NCI-H1417 treated with DMSO at 0.1 percent for 48 hours (cell line): ENCODE measurements at places on chromosomes 4 and X.

DNA sequence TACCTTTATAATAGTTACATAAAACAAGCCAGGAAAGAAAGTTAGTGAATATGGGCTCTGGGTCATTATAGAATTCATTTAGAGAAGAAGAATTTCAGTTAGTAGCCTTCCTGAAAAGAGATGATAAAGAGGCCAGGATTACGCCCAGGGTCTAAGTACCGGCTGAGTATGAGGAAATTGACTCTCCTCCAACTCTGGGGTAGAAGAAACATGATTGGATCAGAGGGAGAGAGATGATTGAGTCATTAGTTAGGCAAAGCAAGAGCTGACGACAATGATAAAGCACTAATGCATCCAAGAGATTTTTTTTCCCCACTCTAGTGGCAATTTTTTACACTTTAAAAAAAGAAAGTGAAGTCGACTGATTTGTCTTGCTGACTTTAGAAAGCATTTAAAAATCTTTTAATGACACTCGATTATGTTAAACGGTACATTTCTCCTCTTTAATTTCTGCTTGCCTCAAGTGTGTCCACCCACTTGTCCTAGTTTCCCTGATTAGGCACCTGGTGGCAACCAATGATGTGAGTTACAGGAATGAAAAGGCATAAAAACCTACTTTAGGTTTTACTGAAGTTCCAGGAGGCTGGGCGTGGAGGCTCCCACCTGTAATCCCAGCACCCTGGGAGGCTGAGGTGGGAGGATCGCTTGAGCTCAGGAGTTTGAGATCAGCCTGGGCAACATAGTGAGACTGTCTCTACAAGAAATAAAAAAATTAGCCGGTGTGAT is 37.3 kb upstream of the IGFBP7 start:
- no peak for DNase-seq

GRCh38 chrX:13215729-13216128 is 104.1 kb downstream of the ATXN3L start:
- DNase-seq, result no peak

DNA sequence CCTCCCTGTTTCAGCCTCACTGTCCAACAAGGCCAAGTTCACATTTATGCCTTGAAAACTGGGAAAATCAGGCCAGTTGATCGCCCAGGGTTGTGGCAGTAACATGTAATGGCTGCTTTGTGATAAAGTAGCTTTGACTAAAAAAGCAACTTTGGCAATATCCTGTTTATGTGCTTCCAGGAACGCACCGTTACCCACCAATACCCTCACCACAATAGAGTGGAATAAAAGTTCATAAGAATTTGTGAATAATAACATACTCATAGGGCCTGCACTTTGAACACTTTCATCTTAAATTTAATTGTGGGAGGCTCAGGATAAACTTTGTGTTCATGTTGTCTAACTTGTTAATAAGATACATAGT is 80.7 kb upstream of the MAML3 start:
- DNase-seq, result no peak

DNA sequence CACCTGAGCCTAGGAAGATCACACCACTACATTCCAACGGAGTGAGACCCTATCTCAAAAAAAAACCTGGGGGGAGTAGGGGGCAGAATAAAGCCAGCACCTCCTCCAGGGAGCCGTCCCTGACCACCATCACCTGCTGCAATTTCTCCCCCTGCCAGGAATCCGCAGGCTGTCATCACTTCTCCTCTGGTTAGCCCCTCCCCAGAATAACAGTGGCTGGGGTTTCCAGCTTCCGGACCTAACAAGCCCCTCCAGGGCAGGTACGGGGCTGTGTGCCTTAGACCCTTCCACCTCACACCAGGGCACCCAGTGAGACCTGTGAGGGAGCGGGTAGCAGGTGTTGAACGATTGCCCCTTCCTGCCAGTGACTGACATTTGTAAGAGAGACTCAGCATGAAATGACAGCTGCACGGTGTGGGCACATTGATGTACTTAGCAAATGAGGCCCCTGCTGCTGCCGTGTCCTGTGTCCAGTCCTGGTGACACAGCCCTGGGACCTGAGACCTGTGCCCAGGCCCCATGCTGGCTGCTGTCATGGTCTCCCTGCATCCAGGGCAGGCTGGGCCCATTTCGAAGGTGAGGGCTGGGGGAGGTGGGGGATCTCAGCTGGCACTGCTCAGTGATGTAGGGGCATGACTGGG is 6.7 kb upstream of the WFS1 start:
- no peak for DNase-seq

DNA sequence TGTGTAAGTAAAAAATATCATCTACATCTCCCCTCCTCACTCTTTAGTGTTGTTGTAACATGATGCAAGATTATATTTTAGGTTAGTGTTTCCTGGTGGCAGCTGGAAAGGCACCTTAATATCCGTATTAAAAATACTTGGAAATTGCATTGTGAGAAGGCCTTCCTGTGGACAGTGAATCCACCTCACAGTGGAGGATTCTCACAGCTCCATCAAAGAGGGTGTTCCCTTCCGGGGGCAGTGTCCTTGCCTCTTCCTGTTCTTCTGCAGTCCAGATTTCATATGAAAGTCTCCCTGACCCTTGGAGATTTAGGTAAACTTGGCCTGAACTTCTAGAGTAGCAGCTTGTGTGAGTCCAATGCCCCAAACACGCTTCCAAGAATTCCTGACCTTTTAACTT is 29.9 kb upstream of the GAB1 start:
- DNase-seq, result no peak

DNA sequence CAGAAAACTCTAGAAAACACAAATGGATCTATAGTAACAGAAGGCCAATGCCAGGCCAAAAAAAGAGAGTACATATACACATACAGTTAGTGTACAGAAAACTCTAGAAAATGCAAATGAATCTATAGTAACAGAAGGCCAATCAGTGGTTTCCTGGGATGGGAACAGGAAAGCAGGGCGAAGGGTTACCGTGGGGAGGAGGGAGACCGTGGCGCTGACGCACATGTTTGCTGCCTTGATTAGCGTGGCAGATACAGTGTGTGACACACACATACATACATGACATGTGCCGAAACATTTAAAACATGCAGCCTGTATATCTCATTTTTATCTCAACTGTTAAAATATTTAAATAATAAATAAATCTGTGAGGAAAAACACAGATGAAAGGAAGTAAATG is 14.7 kb downstream of the GAK start:
- no peak for DNase-seq

DNA sequence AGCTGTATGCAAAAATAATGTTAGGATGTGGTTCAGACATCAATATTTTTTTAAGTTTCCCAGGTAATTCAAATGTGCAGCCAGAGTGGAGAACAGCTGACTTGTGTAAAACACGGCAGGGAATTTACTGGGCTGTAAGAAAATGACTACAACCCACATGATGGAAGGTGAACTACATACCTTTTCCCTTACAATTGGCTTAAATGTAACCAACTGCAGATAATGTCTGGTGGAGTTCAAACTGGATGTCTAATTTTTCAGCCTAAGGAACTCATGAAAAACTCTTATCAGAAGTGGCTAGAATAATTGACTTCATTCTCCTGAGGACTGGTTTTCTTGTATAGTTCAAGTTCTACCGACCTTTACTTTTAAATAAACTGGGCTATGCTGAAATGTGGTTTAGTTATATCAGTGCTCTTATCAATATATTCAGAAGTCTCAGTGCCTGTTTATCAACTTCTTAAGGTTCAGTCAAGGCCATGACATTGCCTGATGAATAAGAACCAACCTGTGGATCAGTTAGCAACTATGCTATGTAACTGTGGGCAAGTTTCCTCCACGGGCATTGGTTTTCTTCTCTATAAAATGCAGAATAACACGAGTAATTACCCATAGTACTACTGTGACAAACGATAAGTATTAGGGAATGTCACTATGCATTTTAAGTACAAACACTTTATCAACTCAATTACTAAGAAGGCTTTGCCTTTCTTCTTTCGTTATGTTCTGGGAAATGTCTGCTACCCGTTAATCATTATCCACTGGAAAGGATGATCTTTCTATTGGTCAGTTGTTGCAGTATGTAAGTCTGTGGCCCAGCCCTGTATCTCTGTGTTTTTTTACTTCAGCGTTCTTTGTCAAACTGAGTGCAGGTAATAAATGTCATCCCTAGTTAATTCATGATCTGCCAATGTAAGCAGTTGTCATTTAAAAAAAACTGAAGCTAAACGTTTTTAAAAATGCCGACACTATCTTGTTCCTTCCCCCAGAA is 181.6 kb downstream of the PCDH7 start:
- DNase-seq, result no peak

GRCh38 chr4:189096108-189096507 is 844.6 kb upstream of the FRG1 start:
- DNase-seq, result no peak

DNA sequence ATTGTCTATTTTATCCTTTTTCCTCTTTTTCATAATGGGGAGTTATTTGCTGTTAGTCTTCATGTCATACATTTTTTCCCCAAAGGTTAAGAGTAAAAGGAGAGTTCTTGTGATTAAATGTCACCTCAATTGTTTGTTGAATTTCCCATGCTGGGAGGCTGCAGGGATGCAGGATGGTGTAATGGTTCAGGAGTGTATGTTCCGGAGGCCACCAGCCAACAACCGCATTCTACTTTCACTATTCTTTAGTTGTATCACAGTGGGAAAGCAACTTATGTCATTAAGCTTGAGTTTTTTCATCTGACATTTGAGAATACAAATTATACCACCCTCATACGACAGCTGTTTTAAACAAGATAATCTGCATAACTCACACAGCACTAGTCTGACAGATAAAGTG is 15.4 kb downstream of the AFP start:
- DNase-seq, result peak; percentile 60

DNA sequence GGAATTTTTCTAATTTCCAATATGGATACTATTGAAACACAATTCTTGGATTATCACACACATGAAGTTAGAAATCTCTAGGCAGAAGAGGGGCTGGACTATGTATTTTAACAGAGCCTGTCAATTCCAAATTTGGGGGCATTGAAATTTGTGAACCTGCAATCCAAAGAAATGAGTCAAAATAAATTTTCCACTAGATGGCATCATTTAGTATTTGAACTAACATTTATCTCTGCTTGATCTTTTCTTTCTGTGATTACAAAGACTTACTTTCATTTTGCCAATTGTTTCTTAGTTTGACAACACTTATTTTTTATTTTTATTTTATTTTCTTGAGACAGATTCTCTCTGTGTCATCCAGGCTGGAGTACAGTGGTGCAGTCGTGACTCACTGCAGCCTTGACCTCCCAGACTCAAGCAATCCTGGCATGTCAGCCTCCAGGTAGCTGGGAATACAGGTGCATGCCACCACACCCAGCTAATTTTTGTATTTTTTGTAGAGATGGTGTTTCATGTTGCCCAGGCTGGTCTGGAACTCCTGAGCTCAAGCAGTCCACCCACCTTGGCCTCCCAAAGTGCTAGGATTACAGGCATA is 2.7 kb upstream of the PYURF start:
- DNase-seq, result no peak

DNA sequence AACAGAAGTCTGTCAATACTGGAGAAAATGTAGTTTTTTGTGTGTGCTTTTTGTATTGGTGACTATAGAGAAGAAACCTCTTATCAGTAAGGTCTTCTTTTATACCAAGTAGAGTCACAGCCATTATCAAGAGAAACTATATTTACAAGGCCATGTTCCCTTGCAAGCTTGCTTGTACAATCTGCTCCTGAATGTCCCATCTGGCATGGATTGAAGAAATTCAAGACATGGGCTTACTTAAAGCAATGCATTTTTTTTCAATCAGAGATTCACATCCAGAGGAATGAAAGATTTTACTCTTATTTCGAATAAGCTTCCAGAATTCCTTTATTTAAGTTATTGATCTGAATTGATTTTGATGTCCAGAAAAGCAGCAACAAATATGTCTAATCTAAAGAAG is 537.3 kb upstream of the RPS6KA3 start:
- no peak for DNase-seq

GRCh38 chr4:184416913-184417734 is 57.2 kb downstream of the IRF2 start:
- no peak for DNase-seq

- DNase-seq, result peak; percentile 30
These were observed 200.4 kb downstream of the PTTG2 start for GRCh38 chr4:38160487-38161207.

- no peak for DNase-seq
These were observed 62.7 kb downstream of the SHROOM2 start for GRCh38 chrX:9848718-9849479.

DNA sequence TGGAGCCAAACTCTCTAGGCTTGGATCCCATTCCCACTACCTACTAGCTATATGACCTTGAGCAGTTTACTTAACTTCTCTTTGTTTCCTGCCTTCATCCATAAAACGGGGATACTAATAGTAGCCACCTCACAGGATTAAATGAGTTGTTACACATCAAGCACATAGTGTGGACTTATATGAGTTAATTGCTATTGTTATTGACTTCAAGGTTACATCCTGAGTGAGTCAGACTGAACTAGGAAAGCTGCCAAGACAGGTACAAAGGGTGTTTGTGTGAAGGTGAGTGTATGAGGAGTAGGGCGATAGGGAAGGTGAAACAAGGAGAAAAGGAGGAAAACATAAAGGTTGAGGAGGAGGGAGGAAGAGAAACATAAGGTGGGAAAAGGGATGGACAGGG is 32.2 kb downstream of the TFDP3 start:
- DNase-seq, result no peak

DNA sequence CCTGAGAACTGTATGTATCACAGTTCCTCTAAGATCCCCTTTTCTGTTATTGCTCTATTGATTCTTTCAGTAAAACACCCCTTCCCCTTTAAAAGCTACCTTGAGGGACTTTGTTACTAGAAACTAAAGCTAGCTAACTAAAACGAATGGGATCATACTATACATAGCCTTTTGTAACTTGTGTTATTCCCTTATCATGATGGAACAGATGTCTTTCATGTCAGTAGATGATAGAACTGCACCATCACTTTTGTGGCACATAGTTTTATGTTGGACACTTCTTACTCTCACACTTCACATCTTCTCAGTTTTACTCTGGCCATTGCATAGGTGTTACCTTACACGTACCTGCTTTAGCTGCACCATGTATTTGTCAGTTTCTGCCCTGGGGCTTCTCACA is 46.6 kb upstream of the PGRMC2 start:
- DNase-seq, result no peak

GRCh38 chrX:14013054-14013453 is 16.6 kb downstream of the GEMIN8 start:
- DNase-seq, result no peak

- no peak for DNase-seq
These were observed 16.8 kb downstream of the CNOT6L start for GRCh38 chr4:77802402-77802801.

- DNase-seq, result no peak
These were observed 50.1 kb downstream of the GAB1 start for GRCh38 chr4:143386812-143387211.

DNA sequence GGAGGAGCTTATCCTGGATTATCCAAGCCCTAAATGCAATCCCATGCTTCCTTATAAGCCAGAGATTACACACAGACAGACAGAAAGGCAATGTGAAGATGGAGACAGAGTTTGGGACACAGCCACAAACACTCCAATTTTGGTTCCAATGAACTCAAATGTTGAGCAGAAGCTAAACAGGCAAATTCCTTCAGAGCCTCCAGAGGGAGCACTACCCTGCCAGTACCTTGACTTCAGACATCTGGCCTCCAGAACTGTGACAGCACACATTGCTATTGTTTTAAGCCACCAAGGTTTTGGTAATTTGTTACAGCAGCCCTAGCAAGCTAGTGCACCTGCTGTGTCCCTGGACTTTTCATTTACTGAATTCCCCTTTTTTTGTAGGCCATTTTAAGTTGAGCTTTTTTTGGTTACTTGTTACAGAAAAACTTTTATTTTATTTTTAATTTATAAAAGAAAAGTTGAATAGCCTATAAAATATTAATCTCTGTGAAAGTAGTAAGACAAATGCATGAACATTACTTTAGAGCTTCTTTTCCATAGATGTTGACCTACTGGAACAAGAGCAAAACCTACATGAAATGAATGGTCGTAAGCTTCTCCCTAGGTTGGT is 33.4 kb upstream of the SRD5A3 start:
- DNase-seq, result no peak
